ENCODE measurements at places on chromosomes 2 and 18.

DNA sequence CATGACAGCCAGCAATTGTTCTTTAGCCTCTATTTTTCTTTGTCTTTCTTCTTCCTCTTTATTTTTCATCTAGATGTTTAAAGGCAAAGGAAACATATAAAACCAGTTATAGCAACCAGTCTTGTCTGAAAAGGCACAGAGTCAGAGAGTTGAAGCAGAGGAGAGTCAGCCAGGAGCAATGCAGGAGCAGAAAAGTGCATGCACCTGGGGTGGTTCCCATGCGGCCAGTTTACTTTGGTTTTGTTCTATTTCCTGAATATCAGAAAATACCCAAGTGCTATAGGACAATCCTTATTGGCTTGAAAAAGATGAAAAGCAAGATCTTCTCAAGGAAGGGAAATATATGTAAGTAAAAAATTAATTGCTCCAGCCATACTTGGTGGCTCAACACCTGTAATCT lies 44.9 kb downstream of the CFAP210 start:
- DNase-seq = no peak

- no peak for DNase-seq
Measured at GRCh38 chr18:40079786-40080185, 1875.2 kb upstream of the PIK3C3 start.

DNA sequence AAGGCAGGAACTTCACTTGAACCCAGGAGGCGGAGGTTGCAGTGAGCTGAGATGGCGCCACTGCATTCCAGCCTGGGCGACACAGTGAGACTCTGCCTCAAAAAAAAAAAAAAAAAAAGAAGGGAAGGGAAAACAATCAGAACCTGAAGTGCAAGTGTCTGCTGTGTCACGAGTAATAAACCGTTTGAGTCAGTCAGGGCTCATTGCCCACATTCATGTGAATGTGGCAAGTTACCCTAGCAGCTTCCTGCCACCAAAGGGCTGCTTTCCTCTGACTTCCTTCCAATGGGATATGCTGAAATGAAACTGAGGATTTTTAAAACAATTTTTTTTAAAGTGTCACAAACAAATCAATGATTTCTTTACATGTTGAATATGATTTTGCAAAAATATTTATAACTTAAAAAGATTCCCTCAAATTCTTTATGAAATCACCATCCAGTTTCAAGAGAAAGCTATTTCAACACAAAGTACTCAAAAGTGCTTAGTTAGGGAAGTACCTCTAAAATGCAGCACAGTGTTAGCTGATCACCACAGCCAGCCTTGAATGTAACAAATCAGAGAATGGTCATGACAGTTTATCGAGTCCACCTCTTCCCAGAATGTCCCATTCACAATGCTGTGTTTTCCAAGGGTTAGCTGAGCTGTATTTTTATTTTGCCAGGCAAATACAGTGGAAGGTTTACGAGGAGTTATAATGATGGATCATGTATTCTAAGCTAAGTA lies 36.4 kb downstream of the WDSUB1 start:
- peak; percentile 65 for DNase-seq

- DNase-seq = no peak
Measured at GRCh38 chr2:169354244-169354643, 8.1 kb downstream of the LRP2 start.

- peak; percentile 86 for DNase-seq
Measured at GRCh38 chr2:7009207-7009911, 92.1 kb downstream of the RNF144A start.

DNA sequence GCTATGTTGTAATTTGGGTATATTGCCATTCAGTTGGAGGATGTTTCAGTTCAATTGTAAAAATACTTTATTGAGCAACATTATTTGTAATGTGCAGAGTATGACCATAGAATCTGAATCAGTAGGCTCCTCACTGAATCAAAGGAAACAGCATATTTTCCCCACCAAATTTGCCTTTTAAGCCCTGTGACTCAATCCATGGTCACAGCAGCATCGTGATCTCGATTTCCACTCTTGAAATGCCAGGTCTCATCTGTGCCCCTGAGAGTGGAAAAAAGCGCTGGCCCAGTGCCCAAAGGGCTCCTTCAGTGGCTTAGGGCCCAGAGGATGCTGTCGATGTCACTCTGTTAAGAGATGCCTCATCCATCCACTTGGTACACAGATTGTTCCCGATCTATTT lies 57.5 kb downstream of the FHOD3 start:
- DNase-seq = peak; percentile 23

DNA sequence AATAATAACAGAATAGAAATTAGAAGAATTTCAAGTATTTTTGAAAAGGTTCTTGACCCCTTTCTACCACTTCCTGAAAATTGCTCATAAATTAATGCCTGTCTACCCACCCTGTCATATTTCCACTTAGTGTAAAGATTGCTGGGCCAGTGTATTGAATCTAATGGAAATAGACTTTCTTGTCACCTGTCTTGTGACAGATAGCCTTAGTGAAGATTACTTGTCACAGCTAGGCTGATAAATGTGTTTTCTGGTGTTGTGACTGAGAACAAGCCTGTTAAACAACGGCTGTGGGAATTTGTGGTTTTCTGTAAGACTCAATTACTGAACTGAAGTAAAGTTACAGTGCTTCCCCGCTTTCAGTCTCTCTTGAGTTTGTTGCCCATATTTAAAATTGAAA lies 37.0 kb downstream of the PIK3C3 start:
- peak; percentile 51 for DNase-seq

DNA sequence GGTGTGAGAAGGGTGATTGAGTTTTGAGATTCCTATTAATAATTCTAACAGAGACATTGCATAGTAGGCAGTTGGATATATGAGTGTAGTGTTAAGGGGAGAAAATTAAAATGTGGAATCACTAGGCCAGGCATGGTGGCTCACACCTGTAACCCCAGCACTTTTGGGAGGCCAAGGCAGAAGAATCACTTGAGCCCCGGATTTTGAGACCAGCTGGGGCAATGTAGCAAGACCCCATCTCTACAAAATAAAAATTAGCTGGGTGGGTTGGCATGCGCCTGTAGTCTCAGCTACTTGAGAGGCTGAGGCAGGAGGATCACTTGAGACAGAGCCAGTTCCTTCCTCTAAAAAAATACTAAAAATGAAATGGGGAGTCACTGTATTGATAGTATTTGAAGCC lies 150.6 kb downstream of the MCFD2 start:
- no peak for DNase-seq

- peak; percentile 79 for DNase-seq
Measured at GRCh38 chr2:202883987-202884675, 12.6 kb upstream of the ICA1L start.

DNA sequence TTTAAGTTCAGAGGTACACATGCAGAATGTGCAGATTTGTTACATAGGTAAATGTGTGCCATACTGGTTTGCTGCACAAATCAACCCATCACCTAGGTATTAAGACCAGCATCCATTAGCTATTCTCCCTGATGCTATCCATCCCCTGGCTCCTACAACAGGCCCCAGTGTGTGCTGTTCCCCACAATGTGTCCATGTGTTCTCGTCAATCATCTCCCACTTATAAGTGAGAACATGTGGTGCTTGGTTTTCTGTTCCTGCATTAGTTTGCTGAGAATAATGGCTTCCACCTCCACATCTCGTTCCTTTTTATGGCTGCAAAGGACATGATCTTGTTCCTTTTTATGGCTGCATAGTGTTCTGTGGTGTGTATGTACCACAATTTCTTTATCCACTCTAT lies 75.8 kb downstream of the SUCLG1 start:
- no peak for DNase-seq

DNA sequence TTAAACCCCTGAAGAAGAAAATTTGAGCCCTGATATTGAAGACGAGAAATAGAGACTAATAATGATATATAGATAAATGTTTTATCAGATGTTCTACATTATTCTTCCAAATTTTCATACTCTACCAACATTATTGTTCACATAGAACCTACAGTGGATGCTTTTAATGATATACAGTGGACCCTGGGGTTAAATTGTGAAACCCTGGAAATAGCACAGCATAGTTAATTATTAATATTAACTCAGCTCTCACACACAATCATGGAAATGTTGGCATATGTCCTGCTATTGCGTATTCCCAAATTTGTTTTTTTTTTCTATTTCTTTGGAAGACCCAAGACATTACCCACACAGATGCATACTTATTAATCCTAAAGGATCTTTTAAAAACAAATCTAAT lies 579.9 kb downstream of the CCDC85A start:
- no peak for DNase-seq

DNA sequence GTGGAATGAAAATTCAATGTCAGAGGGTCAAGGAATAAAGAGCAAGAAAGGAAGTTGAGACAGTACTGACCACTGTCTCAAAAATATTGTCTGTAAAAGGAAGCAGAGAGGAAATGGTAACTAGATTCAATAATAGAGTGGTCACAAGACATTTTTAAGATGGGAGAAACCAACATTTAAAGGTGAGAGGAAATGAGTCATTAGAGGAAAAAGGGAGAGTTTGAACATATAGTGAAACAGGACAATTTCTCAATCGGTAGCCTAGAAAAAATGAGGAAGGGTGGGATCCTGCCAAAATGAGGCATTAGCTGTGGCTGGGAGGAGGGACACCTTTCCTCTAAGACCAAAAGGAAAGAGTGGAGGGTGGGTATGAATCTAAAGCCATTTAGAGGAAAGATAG lies 288.5 kb downstream of the SP3 start:
- DNase-seq = no peak

DNA sequence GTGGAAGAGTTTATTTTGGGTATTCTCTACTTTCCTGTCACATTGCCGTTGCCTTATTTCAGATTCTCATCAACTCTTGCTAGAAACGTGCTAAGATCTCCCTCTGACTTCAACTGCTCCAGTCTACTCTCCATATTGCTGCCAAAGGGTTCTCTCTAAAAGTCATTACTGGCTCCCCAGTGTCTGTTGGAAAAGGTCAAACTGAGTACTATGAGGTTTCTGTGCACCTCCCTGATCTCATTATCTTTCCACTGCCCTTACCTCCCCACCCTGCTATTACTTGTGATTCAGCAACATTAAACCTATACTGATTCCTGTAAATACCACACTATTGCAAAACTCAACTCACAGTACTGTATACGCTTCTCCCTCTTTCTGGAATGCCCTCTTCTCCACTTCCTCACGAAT lies 1.9 kb upstream of the KRCC1 start:
- DNase-seq = no peak

DNA sequence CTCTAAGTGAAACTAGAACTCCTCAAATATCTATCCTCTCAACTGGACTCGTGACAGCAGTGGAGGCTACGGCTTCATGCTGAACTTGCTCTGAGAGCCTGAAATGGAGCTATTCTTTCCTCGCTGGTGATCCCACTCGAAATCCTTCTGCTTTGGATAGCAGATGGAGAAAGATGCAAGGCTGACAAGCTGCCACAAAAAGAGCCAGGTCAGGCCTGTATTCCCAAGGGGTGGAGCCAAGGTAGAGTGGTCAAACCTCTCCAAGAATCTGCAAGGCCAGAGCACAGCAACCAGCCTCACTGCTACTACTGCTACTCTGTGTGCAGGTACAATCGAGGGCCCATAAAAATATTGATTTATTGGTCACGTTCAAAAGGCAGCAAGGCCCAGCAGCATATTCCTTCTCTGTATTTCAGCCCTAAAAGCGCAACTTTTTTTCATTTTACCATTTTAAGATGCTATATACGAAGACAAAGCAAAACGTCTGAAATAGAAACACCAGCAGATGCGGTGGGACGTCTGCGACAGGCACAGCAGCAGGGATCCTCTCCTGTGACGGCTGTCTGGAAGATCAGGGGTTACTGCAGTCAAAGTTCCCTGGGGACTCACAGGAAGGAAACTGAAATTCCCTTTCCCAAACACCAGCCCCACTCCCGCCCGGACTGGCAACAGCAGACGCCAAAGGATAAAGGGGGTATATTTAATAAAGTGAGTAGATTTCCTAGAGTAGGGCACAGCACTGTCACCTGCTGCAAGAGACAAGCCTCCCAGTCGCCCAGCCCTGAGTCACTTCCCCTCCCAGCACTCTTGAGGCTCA lies 2.4 kb downstream of the SPRED2 start:
- DNase-seq = no peak

GRCh38 chr18:55489034-55489986 lies 98.7 kb downstream of the TCF4 start:
- no peak for DNase-seq

DNA sequence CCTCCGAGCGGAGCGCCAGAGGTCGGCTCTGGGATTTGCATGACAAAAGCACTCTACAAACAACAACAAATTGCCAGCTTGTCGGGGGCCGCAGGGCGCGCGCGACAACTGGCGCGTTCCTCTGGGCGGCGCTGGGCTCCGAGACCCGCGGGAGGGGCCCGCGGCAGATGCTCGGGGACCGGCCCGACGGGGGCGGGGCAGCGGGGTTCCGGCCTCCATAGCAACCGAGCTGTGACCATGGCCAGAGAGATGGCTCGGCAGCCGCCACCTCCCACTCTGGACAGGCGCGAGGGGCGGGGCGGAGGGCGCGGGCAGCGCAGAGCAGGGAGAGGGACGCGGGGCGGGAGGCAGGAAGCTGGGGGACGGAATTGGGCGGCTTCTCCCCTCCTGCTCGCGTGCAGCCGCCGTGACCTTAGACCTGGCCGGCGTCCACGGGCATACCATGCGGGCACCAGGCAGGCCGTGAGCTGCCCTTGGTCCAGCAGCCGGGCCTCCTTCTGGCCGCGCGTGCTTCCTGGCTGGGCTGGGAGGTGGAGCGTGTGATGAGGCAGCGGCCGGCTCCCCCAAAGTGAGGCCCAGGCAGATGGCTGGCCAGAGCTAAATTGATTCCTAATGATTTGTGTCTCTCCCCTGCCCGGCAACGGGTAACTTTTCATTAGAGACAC lies 171.5 kb downstream of the CELF4 start:
- DNase-seq = peak; percentile 29

- peak; percentile 90 for DNase-seq
Measured at GRCh38 chr2:42967959-42968674, 175.7 kb upstream of the HAAO start.

- DNase-seq = no peak
Measured at GRCh38 chr2:1492711-1493430, 79.6 kb downstream of the TPO start.

- peak; percentile 38 for DNase-seq
Measured at GRCh38 chr2:29528891-29529520, 392.4 kb downstream of the ALK start.

DNA sequence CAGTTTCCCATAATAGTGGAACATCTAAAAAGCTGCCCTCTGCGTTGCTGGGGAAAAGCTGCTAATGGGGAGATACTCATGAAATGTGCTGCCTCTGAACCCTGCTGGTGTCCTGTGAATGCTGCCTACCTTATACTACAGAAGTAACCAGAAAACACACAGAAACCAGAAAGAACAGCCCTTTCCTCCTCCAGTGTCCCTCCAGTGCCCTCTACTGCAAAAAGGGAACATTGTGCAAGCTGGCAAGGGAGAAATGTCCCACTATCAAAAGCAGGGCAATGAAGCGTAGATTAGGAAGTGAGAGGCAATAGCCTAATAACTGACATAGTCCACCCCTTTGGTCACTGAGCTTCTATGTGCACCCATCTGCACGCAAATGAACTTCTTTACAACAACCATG lies 162.7 kb upstream of the ETAA1 start:
- DNase-seq = peak; percentile 41

DNA sequence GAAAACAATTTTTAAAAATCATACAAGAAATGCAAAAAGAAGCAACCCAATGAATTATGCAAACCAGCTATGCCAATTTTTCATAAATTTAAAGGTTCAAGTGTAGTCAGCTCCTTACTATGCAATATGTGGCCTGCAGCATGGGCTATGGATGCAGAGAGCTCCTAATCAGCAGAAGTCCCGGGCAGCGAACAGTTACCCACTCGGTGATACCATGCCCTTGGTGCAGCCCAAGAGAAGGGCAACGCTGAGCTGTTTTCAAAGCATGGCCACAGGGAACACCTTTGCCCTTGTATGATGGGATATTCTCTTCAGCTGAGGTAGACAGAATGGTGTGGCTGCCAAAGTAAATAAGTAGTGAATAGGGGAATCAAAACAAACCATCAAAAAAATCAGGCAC lies 17.3 kb upstream of the ARL5A start:
- DNase-seq = no peak
